ENCODE measurements at places on chromosomes 3 and 15. TPM values are rescaled to one million over a fixed set of nuclear protein-coding genes. Genes with fewer than 3 reads are reported as not detected.

The ENTPD3 gene
- 4.2 TPM for total RNA-seq

The ADAMTSL3 gene
- 2.0 TPM for total RNA-seq

- H3K27ac ChIP-seq = no peak overlapping the region
- H3K4me3 ChIP-seq = no peak overlapping the region
- H3K27me3 ChIP-seq = no peaks in the 10 kb centered on the region
- DNase-seq = no peak
- no peaks in the 10 kb centered on the region for H3K36me3 ChIP-seq
Measured at GRCh38 chr3:178749471-178749870, 213.2 kb downstream of the KCNMB2 start.

The PLCB2 gene
- total RNA-seq = 0.34 TPM

The NDN gene
- 9.4 TPM for total RNA-seq

GRCh38 chr3:186571644-186572013, 1.1 kb downstream of the DNAJB11 start:
- H3K36me3 ChIP-seq = peaks cover 29% of the 10 kb centered on the region
- DNase-seq = no peak
- H3K27me3 ChIP-seq = no peaks in the 10 kb centered on the region
- H3K4me1 ChIP-seq = peaks cover 34% of the 10 kb centered on the region
- no peak overlapping the region for H3K27ac ChIP-seq

GRCh38 chr3:57007521-57008460, 52.7 kb upstream of the SPATA12 start:
- H3K4me3 ChIP-seq = peak overlapping the region; percentile 11
- H3K4me1 ChIP-seq = peaks cover 80% of the 10 kb centered on the region
- peak; percentile 87 for DNase-seq
- no peaks in the 10 kb centered on the region for H3K36me3 ChIP-seq
- no peaks in the 10 kb centered on the region for H3K27me3 ChIP-seq

- H3K36me3 ChIP-seq = peaks cover 5% of the 10 kb centered on the region
- no peak overlapping the region for H3K4me3 ChIP-seq
- no peak for DNase-seq
- peaks cover 49% of the 10 kb centered on the region for H3K4me1 ChIP-seq
Measured at GRCh38 chr3:129442486-129442885, 2.5 kb downstream of the IFT122 start.

GRCh38 chr3:50671331-50671730, 3.4 kb upstream of the DOCK3 start:
- no peak overlapping the region for H3K27ac ChIP-seq
- H3K4me3 ChIP-seq = no peak overlapping the region
- DNase-seq = no peak
- H3K27me3 ChIP-seq = peaks cover 10% of the 10 kb centered on the region

DNA sequence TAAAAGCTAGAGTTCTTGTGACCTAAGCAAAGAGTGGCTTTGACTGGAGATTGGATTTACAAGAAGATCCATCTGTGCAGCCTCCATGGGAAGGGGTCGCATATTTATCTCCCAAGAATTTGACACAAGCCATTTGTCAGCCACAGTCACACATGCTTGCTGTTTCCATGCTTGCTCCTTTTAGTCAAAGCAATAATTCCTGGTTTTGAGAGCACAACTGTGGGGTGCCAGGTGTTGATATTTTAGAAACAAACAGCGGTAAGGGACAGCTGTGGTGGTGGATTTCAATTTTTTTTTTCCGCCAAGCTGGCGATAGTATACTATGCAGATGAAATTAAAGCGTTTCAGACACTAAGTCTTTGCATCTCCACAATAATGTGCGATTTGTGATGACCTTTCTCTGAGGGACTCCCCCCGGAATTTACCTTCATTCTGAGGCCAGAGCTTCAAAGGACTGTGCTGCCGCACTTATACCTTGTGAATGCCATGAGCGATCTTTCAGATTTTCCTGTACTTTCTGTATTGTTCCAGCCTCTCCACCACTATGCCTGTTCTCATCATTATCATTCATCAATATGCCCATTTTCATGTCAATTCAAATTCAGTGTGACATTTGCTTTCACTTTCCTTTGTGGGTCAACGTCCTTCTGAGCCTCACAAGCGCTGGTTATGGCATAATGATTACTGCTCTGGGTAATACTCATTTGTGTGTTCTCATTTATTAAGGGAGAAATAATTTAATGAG, 108.2 kb upstream of the KBTBD8 start:
- no peaks in the 10 kb centered on the region for H3K27me3 ChIP-seq
- no peaks in the 10 kb centered on the region for H3K4me1 ChIP-seq
- no peaks in the 10 kb centered on the region for H3K36me3 ChIP-seq

DNA sequence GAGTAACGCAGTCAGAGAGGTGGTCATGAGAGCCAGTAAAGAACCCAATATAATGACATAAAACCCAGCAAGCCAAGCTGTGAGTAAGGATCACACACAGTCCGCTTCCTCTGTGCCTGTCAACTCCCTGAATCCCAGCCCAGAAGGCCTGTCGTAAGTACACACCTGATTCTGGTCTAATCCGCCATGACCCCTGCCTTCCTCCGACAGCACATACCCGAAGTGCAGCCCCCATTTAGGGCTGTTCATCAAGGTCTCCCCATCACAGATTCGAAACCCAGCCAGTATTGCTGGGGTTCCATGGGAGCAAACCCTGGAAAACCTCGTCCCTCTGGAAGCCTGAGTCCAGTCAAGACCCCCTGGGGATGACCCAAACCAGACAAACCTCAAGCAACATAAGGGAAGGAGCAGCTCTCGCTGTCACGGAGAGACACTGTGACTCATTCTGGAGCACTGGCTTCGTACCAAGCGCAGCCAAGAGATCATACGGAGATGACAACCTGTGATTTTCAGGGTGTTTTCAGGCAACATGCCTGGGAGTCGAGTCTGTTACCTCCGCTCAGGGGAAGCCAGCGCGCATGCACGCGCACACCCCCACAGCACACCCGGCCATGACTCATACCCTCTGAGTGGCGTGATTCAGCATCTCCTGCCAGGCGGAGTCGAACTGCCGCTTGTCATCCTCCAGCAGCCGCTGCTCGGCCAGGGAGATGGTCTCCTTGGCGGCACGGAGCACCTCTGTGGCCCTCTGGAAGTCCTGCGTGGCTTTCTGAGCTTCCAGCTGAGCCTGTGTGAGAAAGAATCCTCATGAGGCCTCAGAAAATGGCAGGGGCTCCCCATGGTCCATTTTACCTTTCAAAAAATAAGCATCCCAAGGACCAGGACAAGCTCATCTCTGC, 63.0 kb downstream of the SH3BP5 start:
- peaks cover 39% of the 10 kb centered on the region for H3K4me1 ChIP-seq
- DNase-seq = peak; percentile 95
- peak overlapping the region; percentile 79 for H3K27ac ChIP-seq
- H3K36me3 ChIP-seq = no peaks in the 10 kb centered on the region
- H3K27me3 ChIP-seq = no peaks in the 10 kb centered on the region
- H3K4me3 ChIP-seq = no peak overlapping the region

- no peak overlapping the region for H3K4me3 ChIP-seq
- peaks cover 7% of the 10 kb centered on the region for H3K4me1 ChIP-seq
- peak overlapping the region; percentile 40 for H3K27ac ChIP-seq
- DNase-seq = peak; percentile 82
Measured at GRCh38 chr15:94004697-94005096, 226.7 kb upstream of the MCTP2 start.

- no peak for DNase-seq
- peaks cover 74% of the 10 kb centered on the region for H3K36me3 ChIP-seq
- peaks cover 98% of the 10 kb centered on the region for H3K4me1 ChIP-seq
- peak overlapping the region; percentile 76 for H3K27ac ChIP-seq
- H3K4me3 ChIP-seq = no peak overlapping the region
Measured at GRCh38 chr3:134360046-134360445, 14.2 kb downstream of the AMOTL2 start.

The FBXO40 gene
- not detected for total RNA-seq

DNA sequence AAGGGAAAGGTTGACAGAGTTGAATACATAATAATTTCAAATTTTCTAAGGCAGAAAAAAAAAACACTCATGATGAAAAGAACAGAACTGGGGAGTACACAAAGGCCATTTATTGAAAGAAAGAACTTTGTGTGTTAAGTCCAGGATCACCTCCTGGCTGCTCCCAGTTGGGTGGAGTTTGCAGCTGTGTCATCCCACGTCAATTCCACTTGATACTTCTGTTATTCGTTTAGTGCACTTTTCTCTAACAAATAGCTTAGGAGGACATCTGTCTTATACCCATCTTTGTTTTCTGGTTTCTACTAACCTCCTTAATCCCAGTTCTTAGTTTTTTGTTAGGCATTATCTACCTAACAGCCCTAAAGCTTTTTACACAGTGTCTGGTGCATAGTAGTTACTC, 44.7 kb downstream of the SGO1 start:
- no peak overlapping the region for H3K4me3 ChIP-seq
- H3K36me3 ChIP-seq = peaks cover 16% of the 10 kb centered on the region
- H3K4me1 ChIP-seq = peaks cover 3% of the 10 kb centered on the region
- no peak for DNase-seq
- H3K27me3 ChIP-seq = no peaks in the 10 kb centered on the region

GRCh38 chr3:37995652-37996641, 5.4 kb downstream of the VILL start:
- no peak for DNase-seq
- peaks cover 9% of the 10 kb centered on the region for H3K36me3 ChIP-seq

The CNTN4 gene
- total RNA-seq = 7.7 TPM

DNA sequence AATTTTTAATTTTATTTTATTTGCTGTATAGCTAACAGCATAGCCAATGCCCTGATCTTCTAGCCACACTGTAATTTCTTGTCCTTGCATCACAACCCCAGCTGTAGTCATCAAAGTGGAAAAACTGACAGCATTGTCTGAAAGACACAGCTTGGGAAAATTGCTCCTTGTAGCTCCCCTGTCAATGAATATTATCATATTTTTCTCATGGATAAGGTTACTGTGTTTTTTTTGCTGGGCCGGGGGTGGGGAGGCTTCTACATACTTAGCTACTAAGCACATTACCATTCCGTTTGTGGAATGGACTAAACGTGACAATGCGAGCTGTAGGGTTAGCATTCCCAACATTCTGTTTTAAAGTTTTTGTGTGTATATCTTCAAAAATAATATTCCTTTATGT, 381.3 kb downstream of the TIGIT start:
- H3K36me3 ChIP-seq = no peaks in the 10 kb centered on the region
- H3K4me3 ChIP-seq = no peak overlapping the region
- no peak for DNase-seq
- H3K27me3 ChIP-seq = no peaks in the 10 kb centered on the region

- H3K36me3 ChIP-seq = no peaks in the 10 kb centered on the region
- H3K27ac ChIP-seq = no peak overlapping the region
- H3K4me3 ChIP-seq = no peak overlapping the region
- no peak for DNase-seq
- peaks cover 22% of the 10 kb centered on the region for H3K4me1 ChIP-seq
- peaks cover 9% of the 10 kb centered on the region for H3K27me3 ChIP-seq
Measured at GRCh38 chr15:95291898-95292472, 1038.5 kb upstream of the NR2F2 start.

The FAM174B gene
- total RNA-seq = 15.6 TPM

The CD96 gene
- total RNA-seq = not detected

The FEZF2 gene
- not detected for total RNA-seq

GRCh38 chr3:185820973-185821758, 3.7 kb downstream of the IGF2BP2 start:
- no peaks in the 10 kb centered on the region for H3K36me3 ChIP-seq
- no peak overlapping the region for H3K4me3 ChIP-seq
- no peak for DNase-seq
- H3K4me1 ChIP-seq = peaks cover 32% of the 10 kb centered on the region

GRCh38 chr3:123725652-123726400, 141.0 kb upstream of the HACD2 start:
- no peak overlapping the region for H3K27ac ChIP-seq
- H3K27me3 ChIP-seq = no peaks in the 10 kb centered on the region
- peaks cover 7% of the 10 kb centered on the region for H3K4me1 ChIP-seq
- H3K36me3 ChIP-seq = no peaks in the 10 kb centered on the region

The CPA3 gene
- 2.4 TPM for total RNA-seq

GRCh38 chr3:50194903-50195500, 3.6 kb downstream of the GNAT1 start:
- no peak for DNase-seq
- peaks cover 55% of the 10 kb centered on the region for H3K27me3 ChIP-seq
- H3K4me1 ChIP-seq = peaks cover 23% of the 10 kb centered on the region
- no peak overlapping the region for H3K27ac ChIP-seq
- H3K4me3 ChIP-seq = no peak overlapping the region

DNA sequence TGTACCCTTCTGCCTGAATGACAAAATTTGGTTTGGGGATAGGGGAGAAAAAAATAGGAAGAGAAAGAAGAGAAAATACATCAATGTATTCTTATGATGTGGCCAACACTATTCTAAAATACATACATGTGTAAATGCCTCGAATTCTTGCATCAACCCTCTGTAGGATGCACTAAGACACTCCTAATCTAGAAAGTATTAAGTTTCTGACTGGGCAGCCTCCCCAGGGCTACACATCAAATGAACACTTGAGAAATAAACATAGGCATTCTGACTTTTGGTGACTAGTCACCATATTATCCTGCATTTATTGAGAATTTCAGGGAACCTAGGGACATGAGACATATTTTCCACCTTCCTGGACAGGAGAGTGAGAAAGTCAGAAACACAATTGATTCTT, 109.2 kb downstream of the CPNE4 start:
- H3K27ac ChIP-seq = no peak overlapping the region
- no peaks in the 10 kb centered on the region for H3K36me3 ChIP-seq
- no peak overlapping the region for H3K4me3 ChIP-seq
- H3K4me1 ChIP-seq = no peaks in the 10 kb centered on the region

DNA sequence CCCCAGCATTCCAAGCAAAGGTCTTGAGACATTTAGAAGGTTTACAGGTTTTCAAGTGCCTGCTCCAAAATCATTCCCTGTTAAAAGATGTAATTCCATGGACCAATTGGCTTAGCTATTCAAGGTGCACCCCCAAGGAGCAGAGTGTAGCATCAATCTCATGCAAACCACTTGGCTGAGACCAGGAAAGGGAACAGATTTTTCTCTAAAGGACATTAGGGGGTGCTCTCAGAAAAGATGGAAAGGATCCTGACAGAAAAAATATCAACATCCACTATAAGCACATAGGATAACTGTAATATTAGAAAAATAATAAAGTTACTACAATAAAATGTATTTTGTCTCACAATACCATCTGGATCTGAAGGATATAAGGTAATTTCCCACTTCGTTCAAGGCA, 328.0 kb upstream of the CDIN1 start:
- H3K27ac ChIP-seq = no peak overlapping the region
- no peaks in the 10 kb centered on the region for H3K36me3 ChIP-seq
- no peaks in the 10 kb centered on the region for H3K4me1 ChIP-seq
- no peak overlapping the region for H3K4me3 ChIP-seq
- DNase-seq = no peak
- no peaks in the 10 kb centered on the region for H3K27me3 ChIP-seq

The COMMD4 gene
- 50.6 TPM for total RNA-seq
